ENCODE measurements at places on chromosomes 2 and 18.

GRCh38 chr2:3024401-3024935, 353.1 kb downstream of the EIPR1 start:
- no peak for DNase-seq

DNA sequence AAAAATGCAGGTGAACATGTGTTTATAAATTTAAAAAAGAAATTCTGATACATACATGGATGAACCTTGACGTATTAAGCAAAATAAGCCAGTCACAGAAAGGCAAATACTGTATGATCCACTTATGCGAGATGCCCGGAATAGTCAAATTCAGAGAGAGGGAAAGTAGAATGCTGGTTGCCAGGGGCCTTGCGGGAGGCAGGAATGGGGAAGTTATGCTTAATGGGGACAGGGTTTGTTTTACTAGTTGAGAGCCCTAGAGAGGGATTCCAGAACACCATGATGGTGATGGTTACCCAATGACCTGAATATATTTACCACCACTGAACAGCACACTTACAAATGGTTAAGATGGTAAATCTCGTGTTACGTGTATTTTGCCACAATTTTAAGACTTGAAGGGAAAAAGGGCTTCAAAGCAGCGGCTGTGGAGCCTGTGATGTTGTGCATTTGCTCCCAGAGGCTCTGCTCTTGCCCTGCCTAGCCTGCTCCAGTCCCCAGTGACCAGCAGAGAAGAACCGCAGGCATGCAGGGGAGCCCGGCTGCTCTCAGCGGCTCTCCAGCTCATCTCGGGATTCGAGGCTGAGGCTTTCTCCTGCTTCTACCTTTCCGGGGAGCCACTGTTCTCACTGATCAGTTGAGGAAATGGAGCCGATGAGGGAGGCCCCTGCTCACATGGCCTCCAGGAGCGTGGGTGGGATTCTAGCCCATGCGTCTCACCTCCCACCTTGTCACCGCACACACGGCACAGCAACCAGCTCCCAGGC, 51.7 kb upstream of the TFCP2L1 start:
- DNase-seq: no peak

DNA sequence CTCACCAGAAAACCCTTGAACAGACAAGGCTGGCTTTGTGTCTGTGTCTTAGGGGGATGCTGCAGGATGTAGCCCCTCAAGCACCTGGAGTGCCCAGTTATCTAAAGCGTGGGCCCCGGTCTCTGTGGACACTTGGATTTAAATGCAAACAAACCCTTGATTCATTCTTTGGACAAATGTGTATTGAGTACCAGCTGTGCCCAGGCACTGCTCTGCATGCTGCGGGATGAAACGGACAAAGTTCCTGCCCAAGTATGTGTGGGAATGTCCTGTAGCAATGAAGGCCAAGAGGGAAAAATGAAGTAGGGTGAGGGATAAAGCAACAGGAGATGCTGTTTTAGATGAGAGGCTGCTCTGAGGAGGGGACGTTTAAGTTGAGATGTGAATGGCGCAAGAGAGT, 53.9 kb downstream of the BOLA3 start:
- DNase-seq: no peak

- peak; percentile 35 for DNase-seq
Measured at GRCh38 chr2:96538487-96539214, 2.1 kb downstream of the ARID5A start.

DNA sequence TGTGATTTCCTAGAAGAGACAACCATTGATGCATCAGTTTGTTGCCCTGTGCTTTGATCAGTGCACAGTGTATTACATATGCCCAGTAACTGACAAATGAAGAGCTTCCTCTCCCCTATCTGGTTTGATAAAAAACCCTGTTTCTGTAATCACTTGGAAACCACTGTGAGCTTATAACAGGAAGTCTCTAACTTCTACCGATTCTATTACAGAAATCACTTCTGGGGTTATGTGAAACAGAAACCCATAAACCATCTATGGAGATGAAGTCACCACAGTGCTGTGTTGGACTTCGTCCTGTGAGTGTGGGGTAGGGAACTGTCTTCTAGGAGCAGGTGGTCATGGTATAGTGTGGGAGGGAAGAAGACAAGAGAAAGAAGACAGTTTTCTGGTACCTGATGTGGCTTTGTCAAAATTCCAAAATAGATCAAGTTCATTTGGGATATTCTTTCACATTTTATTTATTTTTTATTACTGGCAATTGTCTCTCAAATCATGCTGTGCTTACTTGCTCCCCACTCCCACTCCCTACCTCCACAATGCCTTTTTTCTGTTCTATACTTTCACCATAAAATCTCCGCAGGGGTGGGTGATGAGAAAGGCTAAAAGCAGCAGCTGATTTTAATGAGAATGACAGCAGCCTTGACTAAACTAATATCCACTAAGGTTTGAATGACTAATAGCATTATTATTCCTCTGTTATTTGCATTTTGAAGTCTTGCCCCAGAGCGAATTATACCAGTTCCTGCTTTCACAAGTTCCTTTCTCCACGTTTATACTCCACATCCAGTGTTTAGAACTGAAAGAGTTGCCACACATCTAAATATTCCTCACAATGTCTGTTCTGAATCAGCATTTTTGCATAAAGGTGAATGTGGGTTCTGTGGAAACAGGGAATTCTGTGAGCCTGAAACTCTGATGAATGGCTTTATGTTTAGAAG, 41.7 kb upstream of the RND3 start:
- peak; percentile 88 for DNase-seq

GRCh38 chr2:16645775-16646559, 19.7 kb downstream of the CYRIA start:
- peak; percentile 12 for DNase-seq

- peak; percentile 81 for DNase-seq
Measured at GRCh38 chr2:119888680-119889079, 124.2 kb upstream of the EPB41L5 start.

- no peak for DNase-seq
Measured at GRCh38 chr2:62733546-62733945, 28.0 kb downstream of the EHBP1 start.

GRCh38 chr2:208792766-208793165, 386.2 kb downstream of the PTH2R start:
- no peak for DNase-seq

DNA sequence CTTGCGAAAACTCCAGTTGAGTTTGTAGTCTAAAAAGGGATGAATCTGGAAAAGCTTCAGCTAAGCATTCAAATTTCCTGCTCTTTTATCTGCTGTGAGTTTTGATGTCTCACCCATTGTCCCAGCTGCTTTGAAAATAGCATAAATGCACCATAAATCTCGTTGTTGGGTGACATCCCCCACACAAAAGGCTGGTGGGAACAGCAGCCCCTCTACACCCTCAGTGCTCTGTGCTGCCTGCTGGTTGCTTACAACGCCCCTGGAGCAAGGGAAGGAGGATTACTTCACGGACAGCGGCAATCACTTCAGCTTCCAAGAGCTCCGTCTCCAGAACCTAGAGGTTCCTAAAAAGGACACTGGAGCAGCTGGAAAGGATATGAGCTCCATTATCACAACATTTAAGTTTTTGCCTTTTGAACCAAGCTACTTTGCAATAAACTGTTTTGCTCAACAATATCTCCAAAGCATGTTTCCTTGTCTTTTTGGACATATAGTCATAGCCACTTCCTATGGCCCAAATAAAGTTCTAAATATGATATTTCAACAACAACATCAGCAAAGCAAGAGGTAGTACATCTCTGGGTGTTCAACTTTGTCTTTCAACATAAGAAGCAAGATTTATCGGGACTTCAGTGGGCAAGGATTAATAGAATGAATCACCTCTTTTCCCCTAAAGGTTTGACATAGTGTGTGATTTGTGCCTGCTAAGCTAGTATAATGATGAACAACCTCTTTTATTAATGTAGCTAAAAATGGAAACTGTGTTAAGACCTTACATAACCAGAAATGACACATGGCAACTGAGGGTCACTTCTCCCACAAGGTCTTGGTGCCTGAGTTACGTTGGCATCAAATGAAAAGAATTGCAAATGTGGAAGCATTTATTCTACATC, 413.5 kb downstream of the TXNL1 start:
- no peak for DNase-seq

DNA sequence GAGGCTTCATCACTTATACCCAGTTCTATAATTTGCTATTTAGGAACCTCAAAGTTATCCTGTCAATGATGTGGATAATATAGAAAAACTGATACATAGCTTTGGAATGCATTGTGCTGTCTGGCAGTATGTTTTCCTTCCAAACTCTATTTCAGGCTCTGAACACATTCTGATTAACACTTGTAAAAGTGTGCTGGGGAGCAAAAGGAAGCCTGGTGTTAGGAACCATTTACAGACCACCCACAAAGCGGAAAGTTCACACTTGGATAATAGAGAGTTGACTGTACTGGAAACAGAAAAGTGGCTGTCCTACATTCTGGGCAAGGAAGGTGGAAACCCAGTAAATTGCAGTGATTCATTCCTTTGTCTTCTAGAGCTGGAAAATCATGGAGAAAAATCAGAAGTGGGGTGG, 114.5 kb upstream of the ZFP36L2 start:
- peak; percentile 77 for DNase-seq

- peak; percentile 97 for DNase-seq
Measured at GRCh38 chr2:240320204-240320993, 115.1 kb upstream of the GPC1 start.

GRCh38 chr18:837922-838321, 25.9 kb upstream of the YES1 start:
- no peak for DNase-seq

- no peak for DNase-seq
Measured at GRCh38 chr2:124649001-124649400, 623.9 kb downstream of the CNTNAP5 start.

DNA sequence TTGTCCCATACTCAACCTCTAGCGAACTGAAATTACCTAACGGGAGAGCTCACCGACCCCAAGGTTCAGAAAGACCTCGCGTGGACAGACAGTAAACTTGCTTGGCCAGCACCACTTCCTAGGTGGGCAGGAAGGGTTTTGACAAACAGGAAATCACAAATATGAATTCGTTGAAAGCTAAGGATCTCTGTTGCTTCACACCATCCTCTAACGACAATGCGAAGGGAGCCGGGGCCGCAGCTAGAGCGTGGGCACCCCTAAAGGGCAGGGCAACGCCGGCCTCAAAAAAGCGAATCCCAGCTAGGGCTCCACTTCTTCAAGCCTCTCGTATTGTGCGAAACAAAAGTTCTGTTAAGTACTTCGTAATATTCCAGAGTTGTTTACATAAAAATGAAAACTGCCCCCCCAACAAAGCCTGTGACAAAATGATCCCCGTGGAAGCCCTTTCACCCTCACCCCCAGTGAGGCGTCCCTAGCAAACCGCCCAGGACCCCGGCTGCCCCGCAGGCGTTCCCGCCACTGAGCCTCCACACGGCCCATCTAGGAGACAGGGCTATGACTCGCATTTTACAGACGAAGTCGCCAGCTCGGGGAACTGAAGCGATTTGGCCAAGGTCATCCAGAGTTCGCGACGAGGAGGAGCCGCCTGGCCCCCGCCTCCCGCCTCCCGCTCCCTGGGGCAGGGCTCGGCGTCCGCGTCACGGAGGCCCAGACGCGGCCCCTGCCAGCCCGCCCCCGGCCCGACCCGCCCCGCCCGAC, 548 bp downstream of the KANSL3 start:
- DNase-seq: peak; percentile 88

DNA sequence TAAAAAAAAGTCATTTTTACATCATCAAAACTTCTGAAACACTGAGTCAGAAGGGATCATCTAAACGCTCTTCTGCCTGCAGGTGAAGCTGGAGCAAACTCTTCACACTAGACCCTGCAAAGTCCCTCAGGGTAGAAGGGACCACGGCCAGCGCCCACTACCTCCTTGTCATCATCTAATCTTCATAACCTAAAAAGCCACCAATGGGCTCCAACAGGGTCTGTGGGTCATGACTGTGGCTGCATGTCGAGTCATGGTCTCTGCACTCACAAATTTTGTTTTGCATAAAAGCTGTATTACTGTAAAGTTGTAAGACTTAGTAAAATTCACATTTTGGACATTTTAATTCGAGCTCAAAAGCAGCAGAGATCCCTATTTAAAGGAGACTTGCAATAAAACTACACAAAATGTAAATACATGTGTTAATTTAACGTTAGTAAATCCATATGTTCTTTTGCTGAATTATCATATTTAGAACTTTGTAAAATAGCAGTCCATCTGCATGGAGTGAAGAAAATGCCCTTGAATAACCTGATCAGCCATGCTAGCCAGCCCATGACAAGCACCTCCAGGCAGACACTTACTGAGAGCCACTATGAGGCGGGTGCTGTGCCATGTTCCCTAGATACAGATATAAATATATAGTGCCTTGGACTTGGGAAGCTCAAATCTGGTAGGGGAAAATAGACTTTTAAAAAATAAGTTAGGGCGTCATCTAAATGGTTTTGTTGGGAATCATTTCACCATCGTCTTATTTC, 437.2 kb upstream of the LYPD1 start:
- no peak for DNase-seq

- DNase-seq: no peak
Measured at GRCh38 chr2:205752924-205753323, 70.6 kb downstream of the NRP2 start.

DNA sequence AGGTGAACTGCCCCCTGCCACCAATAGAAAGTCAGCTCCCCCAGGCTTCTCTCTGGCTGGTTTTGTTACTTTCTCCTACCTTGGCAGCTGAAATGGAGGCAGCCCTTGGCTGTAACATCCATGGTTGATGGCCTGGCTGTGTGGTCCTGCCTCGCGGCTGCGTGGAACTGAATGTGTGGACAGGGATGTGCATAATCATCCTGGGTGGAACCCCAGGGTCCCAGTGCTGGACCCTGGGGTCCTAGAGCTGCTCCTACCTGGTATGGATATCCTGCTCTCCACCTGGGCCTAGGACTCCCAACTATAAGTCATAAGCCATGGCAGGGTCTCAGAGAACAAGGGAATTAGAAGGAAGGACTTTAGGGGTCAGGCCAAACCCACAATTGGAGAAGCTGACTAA, 93.5 kb downstream of the CAPN13 start:
- DNase-seq: no peak

GRCh38 chr18:28905509-28905908, 728.6 kb upstream of the CDH2 start:
- DNase-seq: peak; percentile 71

DNA sequence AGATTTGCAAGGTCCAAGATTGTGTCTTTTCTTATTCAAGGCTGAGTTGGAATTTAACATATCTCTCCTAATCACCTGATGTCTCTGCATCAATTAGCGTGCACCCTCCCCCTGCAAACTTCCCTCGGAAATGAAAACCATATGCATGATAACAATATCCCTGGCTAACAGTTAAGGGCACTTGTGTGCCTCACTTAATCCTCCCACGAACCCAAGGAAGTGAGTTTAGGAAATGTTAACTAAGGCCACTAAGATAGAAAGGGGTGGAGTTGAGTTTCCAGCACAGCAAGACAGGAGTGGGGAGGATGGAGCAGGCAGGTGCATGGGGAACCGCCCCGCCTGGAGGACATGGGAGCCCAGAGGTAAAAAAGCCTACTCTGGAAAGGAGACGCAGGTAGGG, 52.4 kb upstream of the PTMA start:
- no peak for DNase-seq

GRCh38 chr2:78681386-78681785, 344.1 kb upstream of the REG3G start:
- DNase-seq: no peak

- DNase-seq: peak; percentile 78
Measured at GRCh38 chr2:223442847-223443246, 159.3 kb downstream of the SCG2 start.

- DNase-seq: no peak
Measured at GRCh38 chr2:155546721-155547555, 785.6 kb downstream of the NR4A2 start.
